ENCODE measurements at places on chromosomes 4 and X.

GRCh38 chr4:15488658-15489470 lies 19.2 kb downstream of the CC2D2A start:
- no peak for DNase-seq

DNA sequence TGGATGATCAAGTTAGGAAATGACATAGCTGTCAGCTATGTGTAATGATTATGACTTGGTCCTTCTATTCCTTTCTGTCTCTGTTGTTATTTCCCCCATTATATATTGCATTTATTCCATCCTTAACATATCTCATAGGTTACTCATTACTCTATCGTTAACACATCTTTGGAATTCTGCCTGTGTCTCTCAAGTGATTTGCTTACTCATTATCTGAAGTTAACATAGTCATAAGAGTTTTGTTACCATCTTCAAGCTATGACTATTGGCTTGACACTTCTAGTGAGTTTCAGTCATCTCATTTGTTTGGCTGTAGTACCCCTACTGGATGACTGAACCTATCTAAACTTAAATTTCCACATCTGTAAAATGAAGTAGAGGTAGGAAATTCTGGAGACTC lies 286.1 kb upstream of the PPP1R2C start:
- DNase-seq = no peak

GRCh38 chrX:8192276-8192675 lies 21.2 kb upstream of the VCX2 start:
- DNase-seq = no peak

DNA sequence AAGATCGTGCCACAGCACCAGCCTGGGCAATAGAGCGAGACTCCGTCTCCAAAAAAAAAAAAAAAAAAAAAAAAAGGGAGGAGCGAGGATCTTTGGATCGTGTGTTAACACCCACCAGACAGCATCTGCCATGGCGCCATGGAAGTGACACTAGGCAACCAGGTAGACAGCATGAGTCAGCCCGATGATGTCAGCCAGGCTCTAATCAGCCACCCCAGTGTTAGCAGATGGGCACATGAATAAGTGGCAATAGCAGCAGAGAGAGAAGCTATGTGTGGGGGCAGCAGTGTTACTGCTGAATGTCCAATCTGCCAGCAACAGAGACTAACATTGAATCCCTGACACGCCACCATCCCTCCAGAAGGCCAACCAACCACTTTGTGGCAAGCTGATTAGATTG lies 6.6 kb downstream of the SYN1 start:
- DNase-seq = no peak

DNA sequence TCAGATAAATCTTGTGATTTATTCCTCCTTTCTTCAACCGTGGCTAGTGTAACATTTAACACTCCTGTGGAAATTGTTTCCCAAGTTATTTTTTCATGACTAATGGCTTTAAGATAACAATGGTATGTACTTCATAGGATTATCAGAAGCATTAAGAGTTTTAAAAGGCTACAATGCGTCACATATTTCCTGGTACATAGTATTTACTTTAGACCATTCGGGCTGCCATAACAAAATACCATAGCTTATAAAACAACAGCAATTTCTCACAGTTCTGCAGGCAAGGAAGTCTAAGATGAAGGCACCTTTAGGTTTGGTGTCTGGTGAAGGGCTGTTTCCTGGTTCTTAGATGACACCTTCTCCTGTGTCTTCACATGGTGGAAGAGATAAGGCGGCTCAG lies 158.6 kb downstream of the PAPSS1 start:
- no peak for DNase-seq

DNA sequence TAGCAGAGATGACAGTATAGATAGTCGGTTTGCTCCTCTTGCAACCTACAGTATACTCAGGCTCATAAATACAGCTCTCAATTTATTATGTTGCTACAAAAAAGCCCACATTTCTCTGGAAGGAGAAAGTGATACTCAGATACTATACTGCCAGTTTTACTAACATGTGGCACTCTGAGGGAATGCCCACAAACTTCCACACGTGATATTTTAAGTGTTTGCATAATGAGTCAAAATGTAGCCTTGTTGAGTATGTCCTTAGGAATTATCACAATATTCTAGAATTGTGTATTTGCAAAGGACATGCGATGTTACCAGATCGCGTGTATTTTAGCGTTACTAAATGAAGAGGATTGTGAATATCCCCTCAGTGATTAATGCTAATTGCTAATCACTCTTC lies 929.1 kb downstream of the STIM2 start:
- DNase-seq = no peak

GRCh38 chr4:137032222-137032621 lies 500.1 kb downstream of the PCDH18 start:
- DNase-seq = no peak

DNA sequence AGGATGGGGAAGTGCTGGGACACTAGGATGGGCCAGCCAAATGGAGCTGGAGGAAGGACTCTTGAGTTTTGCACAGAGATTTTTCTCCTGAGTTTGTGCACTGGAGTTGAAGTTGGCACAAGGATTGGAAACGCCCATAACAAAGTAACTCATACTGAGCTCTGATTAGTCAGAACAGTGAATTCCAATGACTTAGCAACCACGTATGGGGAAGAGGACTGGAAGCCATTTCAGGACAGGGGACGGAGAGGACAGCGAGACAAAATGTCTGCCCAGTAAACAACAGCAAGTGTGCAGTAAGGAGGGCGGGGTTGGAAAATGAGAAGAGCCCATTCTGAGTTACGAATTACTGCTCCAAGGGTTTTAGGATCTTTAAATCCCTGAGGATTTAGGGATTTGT lies 5.9 kb downstream of the RIPPLY1 start:
- DNase-seq = no peak

DNA sequence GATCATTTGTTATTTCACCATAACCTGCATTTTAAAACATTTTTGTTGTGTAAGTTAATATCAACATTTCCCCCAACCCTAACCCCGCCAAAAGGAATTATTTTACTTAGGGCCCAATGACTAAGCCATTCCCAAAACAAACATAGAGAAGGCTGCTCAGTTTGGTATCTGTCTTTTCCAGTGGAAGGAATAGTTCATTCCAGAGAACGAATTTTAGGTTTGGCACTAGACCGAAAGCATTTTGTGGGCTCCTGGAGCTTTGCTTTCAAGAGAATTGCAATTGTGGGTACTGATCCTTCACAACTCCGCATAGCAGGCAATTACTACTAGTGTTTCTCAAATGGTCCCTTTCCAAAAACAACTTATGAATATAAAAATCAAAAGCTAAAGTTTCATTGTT lies 226.7 kb upstream of the MAD2L1 start:
- DNase-seq = no peak

DNA sequence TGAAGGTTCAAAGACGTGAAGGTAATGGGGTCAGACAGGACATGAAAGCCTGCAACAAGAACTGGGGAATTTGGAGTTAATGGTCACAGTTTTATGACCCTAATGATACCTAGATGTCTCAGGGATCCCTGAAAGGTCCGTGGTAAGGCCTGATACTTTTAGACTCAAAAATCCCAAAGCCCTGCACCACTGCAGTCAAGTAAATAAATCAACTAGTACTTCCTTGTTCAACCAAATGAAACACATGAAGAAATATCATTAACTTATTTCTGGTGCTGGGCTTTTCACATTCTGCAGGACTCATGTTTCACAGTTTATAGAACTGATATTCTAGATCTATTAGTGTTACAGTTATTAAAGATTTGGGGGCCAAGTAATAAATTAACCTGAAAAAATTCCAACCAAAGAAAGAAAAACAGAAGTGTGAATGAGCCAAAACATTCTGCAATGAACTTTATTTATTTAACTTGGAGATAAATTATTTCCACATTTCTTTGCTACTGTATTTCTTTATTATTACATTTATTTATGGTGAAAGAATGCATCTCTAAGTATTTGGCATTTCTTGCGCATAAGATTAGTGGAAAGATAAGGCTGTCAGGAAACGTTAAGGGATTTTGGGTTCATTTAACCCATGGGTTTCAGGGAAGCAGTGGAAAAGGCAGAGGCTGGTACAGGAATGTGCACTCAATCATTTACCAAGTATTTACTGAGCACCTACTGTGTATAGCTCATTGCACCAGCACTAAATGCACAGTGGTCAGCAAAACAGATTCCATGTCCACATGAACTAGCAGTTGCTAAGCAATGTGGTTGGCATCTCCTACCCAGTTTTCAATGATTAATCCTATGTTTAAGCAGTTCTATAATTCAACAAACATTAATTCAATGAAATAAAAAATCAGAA lies 8.7 kb downstream of the WDFY3 start:
- no peak for DNase-seq

GRCh38 chr4:167826281-167826680 lies 266.1 kb upstream of the ANXA10 start:
- DNase-seq = no peak

GRCh38 chr4:41572516-41572915 lies 34.6 kb downstream of the LIMCH1 start:
- DNase-seq = no peak

- no peak for DNase-seq
These were observed 51.3 kb upstream of the EXOC1L start for GRCh38 chr4:55768291-55768690.

DNA sequence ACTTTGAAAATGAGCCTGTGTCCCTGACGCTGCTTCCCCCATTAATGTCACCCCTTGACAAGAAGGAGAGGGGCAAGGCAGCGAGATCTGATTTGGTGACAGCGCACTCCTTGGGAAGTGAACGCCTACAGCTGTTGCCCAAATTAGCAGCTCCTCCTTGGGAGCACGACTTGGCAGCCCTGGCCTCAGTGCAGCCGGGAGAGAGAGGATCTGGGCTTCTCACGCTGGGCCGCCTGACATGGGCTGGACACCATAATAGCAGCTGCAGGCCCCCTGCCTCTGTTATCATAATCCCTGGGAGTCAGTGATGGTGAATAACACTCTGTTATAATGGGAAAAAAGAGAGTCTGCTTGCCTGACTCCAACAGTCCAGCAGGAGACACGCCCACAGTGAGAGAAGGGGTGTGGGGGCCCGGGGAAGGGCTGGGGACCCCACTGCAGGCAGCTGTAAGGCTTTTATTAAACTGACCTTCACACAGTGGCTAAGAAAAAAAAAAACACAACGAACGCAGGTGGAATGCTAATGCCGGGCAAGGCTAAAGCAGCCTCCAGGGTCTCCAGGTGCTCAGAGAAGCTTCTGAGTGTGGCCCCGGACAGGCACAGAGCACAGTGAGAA lies 73.3 kb downstream of the PSAPL1 start:
- DNase-seq = no peak

DNA sequence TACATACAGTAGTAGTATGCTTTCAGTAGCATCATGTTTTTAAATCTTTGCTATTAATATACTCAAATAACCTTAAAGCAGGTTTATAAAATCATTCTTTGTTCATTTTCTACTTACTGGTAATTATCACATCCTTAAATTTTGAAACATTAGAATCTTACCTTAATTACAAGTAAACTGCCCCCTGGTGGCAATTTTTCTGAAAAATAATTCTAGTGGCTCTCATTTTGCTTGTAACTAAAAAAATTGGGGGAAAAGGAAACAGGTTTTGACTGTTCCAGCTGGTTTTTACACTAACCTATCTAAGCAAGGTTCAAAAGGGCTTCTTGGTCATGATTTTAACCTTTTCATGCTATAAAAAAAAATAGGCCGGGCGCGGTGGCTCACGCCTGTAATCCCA lies 18.5 kb upstream of the DCAF4L1 start:
- DNase-seq = no peak

DNA sequence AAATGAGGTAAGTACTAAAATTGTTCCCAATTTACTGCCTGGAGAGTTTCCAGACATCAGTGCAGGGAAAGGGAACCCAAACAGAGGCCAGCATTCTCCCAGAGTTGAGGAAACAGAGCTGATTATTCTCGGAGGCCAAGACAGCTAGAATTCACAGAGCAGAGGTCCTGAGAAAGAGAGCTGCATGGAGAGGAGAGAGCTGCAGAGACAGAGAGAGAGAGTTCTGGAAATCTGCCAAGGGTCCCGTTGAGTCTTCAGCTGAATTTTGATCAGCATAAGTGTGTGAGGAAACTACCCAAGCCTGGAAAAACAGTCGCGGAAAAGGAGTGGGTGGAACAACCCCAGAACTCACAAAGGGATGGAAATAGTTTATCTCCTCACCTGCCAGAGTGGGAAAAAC lies 43.8 kb upstream of the GPR173 start:
- no peak for DNase-seq

DNA sequence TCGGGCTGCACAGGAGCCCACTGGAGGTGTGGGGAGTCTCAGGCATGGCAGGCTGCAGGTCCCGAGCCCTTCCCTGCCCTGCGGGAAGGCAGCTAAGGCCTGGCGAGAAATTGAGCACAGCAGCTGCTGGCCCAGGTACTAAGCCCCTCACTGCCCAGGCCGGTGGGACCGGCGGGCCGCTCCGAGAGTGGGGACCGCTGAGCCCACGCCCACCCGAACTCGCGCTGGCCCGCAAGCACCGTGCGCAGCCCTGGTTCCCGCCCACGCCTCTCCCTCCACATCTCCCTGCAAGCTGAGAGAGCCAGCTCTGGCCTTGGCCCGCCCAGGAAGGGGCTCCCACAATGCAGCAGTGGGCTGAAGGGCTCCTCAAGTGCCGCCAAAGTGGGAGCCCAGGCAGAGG lies 82.0 kb upstream of the NEIL3 start:
- DNase-seq = no peak

DNA sequence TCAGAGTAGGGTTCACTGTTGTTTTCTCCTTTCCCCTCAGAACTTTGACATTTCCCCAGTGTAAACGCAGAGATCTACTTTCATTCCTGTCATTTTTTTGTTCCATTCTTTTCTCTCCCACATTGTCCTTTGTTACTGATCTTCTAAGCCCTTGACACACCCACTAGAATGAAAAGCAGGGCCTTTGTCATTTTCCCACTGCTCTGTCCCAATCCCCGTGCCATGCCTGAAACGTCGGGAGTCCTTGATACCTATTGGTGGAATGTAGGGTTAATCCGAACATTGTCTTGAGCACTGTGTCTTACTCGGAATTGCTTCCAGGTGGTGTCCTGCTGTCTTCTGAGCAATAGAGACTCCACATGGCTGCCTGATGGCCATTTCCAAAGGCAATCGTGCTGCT lies 887.1 kb upstream of the FRG1 start:
- no peak for DNase-seq

GRCh38 chrX:103396186-103396585 lies 19.8 kb downstream of the BEX3 start:
- no peak for DNase-seq

GRCh38 chr4:88623097-88623496 lies 30.8 kb downstream of the HERC3 start:
- no peak for DNase-seq

GRCh38 chrX:63761639-63762038 lies 23.4 kb downstream of the ARHGEF9 start:
- no peak for DNase-seq

GRCh38 chr4:101630319-101630986 lies 160.1 kb upstream of the BANK1 start:
- DNase-seq = no peak

All from NCI-H1930 (cell line).